ENCODE measurements at places on chromosomes 16 and 17.

- DNase-seq, result peak; percentile 96
These were observed 2.1 kb downstream of the GSE1 start for GRCh38 chr16:85615014-85615851.

DNA sequence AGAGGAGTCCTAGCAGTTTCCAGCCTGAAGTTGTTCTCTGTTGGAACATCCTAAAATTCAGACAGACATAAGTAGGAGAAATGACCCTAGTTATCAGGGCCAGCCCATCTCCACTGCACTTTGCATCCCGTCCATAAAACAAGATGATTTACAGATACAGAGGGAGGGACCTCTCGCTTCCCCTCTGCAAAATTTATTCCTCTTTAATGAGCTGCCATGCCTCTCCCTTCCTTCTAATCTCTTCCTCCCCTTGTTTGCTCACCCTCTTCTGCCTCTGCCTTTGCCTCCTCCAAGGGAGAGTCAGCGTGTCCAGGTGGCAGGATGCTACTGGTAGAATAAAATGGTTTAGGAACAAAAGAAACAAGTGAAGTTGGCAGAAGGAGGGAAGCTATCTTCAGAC is 351.3 kb downstream of the SOX9 start:
- DNase-seq, result no peak

DNA sequence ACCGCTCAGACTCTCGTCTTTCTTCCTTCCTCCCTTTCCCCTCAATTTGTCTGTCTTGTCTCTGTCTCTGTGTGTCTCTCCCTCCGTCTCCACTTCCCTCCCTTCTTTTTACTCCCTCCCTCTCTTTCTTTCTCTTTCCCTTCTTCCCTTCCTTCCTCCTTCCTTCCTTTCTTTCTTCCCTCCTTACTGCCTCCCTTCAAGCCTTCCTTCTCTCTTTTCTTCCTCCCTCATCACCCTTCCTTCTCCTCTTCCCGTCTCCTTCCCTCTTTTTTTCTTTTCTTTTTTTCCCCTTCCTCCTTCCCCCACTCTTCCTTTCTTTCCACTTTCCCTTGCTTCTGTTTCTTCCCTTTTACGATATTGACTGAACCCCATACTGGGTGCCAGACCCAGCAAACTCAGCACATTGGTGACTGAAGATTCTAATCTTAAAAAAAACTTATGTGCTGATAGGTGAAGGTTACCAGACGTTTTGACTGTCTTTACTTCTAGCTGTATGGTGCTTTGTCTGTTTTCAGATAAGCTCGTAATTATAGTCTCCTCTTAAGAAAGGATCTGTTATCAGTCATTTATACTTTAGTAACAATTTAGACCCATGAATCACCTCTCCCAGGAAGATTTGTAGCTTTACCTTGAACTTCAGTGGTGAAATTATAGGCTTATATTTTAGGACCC is 481 bp upstream of the BRD7 start:
- no peak for DNase-seq

- DNase-seq, result no peak
These were observed 10.8 kb upstream of the KPNB1 start for GRCh38 chr17:47638903-47639302.

DNA sequence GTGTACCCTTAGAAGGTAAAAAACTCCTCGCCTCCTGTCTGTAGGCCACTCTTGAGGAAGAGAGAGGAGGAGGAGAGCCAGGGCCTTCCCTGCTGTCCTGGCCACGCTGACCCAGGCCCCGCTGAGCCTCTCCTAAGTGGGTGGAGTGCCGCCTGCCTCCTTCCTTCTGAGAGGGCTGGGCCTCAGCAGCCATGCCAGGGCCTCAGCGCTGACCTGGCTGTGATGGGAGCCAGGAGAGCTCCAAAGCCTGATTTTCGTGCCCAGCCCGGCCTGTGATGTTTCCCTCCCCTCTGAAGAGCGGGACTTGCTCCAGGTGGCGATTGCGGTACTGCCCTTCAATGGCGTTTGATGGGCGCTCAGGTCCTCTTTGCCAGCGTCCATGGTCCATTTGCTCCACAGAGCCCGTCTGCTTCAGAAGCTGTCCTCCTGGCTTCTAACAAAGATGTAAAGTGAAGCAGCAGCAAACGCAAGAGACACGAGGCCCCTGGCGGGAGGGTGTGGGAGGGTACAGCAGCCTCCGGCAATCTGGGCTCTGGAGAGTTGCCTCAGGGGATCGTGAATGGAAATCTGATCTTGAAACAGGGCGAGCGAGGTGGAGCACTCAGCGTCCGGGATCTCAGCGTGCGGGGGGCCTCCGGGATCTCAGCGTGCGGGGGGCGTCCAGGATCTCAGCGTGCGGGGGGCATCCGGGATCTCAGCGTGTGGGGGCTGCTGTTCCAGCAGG is 93.5 kb downstream of the NPIPB11 start:
- DNase-seq, result no peak

GRCh38 chr16:72664056-72664508 is 383.8 kb downstream of the ZFHX3 start:
- peak; percentile 5 for DNase-seq

DNA sequence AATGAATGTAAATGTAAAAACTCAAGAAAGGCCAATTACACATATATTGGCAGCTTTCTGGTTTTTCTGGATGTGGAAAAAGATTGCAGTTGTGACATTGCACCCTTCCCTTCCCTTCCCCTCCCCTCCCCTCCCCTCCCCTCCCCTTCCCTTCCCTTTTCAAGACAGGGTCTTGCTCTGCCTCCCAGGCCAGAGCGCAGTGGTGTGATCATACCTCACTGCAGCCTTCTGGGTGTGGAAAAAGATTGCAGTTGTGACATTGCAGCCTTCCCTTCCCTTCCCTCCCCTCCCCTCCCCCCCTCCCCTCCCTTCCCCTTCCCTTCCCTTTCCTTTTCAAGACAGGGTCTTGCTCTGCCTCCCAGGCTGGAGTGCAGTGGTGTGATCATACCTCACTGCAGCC is 41.7 kb downstream of the PIK3R5 start:
- no peak for DNase-seq

DNA sequence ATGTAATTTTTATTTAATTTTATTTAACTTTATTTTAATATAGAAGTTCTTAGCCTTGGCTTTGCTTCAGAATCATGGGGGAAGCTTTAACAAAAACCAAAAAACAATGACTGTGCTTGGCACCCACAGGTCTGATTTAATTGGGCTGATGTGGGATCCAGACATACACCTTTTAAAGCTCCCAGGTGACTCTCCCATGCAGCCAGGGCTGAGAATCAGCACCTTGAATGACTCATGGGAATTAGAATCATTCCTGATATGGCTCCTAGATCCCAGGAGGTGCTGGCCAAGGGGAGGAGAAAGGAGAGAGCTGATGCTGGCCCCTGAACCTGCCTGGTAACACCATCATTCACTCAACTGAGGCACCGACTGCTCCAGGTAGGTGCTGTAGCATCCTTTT is 240.7 kb downstream of the PARN start:
- no peak for DNase-seq
